Globus pallidus (tissue), 1 donor: ENCODE measurements at places on chromosomes 1 and 21.

DNA sequence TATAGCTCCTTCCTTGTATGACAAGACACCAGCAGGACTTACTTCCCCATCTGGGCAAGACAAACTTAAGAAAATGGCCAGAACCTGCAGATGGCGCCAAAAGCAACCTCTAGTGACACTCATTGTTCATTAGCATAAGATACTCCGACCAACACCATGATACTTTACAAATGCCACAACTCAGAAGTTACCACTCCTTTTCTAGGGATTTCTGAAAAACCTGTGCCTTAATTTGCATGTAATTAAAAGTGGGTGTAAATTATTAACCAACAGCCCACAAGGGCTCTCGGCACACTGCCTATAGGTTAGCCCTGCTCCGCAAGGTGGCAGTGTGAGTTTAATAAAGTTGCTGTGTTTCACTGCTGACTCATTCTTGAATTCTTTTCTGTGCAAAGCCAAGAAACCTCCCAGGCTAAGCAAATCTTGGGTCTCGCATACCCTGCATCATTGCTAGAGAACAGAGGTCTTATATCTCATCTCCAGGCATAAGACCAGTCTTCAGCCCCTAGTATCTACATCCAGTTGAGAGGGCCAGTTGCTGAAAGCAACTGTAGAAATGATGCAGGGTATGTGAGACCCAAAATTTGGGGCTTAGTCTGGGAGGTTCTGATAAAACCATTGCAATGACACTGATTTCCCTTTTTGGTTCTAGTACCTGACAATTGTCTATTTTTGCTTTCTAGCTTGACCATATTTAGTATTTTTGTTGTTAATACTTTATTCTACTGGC lies 86.4 kb downstream of the FAF1 start:
- peak; percentile 40 for DNase-seq

- peak; percentile 81 for DNase-seq
Measured at GRCh38 chr1:27659497-27660299, 12.3 kb downstream of the IFI6 start.

DNA sequence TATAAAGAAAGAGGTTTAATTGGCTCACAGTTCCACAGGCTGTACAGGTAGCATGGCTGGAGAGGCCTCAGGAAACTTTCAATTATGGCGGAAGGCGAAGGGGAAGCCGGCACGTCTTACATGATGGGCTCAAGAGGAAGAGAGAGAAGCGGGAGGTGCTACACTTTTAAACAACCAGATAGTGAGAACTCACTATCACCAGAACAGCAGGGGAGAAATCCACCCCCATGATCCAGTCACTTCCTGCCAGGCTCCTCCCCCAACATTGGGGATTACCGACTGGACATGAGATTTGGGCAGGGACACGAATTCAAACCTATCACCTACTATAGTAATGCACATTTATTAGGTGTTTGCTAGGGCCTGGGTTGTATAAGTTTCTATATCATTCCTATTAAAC lies 117.8 kb downstream of the ZMYM4 start:
- DNase-seq: no peak

DNA sequence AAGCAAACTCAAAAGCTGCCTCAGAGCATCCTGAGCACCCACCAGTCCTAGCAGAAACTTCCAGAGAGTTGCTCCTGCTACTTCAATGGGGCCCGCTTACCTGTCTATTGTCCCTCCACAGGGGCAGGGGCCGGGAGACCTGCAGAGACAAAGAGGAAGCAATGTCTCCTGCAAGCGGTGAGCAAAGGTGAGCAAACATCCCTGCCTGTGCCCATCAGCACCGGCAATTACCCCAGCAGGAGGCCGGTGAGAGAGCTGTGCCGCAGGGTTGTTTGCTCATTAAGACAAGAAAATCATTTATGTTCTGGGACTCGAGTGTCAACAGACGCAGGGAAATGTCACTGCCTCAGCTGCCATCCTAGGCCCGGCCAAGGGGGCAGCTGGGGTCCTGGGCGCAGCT lies 53.8 kb upstream of the TARDBP start:
- DNase-seq: no peak

- DNase-seq: no peak
Measured at GRCh38 chr1:35115459-35116383, 36.5 kb downstream of the ZMYM1 start.

DNA sequence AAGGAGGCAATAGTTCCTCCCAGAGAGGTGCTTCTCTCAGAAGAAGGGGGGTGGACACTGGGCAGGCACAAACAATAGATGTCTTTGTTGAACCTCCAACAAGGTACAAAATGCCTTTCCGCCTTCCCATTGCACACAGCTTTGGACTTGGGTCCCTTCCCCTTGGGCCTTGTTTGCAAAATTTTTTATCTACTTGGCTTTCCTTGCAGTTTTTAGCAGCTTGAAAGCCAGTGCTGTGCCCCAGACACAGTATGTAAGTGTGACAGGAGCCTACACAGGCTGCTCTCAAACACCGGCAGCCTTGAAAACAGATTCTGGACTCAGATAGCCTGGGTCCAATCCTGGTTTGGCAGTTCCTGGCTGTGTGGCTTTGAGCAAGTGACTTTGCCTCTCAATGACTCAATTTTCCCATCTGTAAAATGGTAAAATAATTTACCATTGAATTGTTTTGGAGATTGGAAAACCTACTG lies 43.0 kb downstream of the ELAPOR1 start:
- no peak for DNase-seq

GRCh38 chr1:27418326-27419185 lies 26.1 kb downstream of the GPR3 start:
- peak; percentile 90 for DNase-seq

GRCh38 chr1:116855191-116855619 lies 54.5 kb upstream of the PTGFRN start:
- DNase-seq: no peak

DNA sequence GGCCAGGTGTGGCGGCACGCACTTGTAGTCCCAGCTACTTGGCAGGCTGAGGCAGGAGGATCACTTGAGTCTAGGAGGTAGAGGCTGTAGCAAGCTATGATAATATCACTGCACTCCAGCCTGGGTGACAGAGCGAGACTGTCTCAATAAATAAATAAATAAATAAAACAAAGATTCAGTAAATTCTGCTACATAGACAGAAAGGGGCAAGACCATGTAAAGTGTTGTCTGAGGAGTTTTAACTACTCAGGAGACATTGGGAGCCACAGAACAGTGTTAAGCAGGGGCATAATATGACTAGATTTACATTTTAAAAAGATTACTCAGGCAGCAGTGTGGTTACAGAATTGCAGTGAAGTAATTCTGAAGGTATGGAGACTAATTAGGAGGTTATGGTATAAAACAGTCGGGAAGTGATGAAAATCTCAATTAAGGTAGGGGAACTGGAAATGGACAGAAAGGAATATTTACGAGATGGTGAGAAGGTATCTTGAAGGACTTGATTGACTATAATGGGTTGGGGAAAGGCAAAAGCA lies 94.7 kb downstream of the ATP1B1 start:
- DNase-seq: no peak

DNA sequence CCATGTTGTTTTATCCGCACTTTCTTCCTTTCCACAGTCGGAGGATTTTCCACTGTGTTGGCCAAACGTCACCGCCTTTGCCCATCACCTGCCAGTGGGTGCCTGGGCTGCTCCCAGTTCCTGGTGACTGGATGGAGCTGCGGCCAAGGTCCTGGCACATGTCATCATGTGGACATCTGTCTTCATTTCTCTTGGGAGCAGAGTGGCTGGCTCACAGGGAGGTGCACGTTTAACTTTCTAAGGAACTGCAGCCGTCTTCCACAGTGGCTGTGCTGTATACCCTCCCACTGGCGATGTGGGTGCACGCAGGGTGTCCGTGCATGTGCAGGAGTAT lies 19.5 kb upstream of the RNF223 start:
- DNase-seq: no peak

DNA sequence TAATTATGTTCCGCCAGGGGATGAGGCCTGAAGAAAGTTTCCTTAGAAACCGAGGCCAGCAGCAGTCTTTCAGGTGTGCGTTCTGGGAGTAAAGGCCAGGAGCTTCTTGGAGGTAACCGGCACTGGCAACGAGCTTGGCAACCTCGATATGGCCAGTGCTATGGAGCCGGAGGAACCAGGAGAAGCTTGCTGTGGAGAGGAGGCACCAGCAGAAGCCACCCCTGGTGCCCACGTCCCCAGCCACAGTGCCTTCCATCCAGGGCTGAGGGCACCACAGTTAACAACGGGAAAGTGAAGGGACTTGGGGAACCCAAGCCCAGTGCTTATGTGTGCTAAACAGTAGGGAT lies 41.5 kb upstream of the LIN9 start:
- DNase-seq: no peak

DNA sequence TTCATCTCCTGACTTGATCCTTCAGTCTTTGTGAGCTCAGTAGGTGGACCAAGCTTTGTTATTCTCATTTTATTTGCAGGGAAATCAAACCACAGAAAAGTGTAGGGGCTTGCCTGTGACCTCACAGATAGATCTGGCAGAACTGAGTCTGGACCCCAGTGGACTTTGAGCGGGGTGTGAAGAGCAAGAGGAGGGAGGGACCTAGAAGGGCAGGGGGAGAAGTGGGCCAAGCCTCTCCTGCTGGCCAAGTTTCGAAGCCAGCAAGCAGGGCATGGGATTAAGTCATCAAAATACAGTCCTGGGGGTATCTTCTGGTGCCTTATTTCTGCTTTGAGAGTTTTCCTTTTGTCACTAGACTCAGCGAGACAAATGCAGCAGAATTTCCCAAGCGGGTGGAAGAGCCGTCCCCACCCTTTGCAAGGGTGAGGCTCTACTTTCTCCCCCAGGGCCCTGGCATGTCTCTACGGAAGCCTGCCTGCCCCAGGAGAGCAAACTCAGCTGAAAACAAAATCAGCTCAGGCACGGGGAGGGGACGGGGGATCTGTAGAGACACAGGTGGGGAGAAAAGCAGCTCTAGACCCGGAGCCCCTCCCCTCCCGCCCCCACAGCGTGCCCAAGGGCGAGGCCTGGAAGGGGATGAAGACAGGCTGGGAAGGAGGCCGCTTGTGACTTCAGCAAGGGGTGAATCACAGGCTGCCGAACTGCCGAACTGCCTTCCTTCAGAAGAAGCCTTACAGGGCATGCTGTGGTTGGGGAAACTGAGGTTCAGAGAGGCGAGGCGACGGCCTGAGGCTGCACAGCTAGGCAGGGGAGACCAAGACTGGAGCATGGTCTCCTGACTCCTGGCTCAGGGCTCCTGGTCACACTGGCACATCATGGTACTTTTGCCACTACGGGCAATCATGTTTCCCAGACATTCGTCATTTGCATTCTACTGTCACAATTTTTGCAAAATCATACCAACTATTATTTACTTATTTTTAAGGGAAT lies 19.2 kb downstream of the PKP1 start:
- DNase-seq: no peak

GRCh38 chr1:169300854-169301253 lies 66.7 kb downstream of the NME7 start:
- no peak for DNase-seq

- no peak for DNase-seq
Measured at GRCh38 chr1:174040387-174040786, 18.2 kb upstream of the RC3H1 start.

DNA sequence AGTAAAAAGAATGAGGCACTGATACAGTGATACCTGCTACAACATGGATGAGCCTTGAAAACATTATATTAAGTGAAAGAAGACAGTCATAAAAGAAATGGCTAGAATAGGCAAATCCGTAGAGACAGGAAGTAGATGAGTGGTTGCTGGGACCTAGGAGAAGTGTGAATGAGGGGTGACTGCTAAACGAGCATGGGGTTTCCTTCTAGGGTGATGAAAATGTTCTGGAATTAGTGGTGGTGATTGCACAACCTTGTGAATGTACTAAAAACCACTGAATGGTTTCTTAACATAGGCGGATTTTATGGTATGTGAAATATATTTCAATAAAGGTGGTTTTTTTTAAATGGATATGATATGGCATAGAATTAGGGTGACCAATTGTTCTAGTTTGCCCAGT lies 12.6 kb upstream of the SERINC2 start:
- no peak for DNase-seq

- peak; percentile 78 for DNase-seq
Measured at GRCh38 chr1:33060579-33061083, 20.3 kb upstream of the AZIN2 start.

- no peak for DNase-seq
Measured at GRCh38 chr1:200150721-200151120, 123.2 kb downstream of the NR5A2 start.

DNA sequence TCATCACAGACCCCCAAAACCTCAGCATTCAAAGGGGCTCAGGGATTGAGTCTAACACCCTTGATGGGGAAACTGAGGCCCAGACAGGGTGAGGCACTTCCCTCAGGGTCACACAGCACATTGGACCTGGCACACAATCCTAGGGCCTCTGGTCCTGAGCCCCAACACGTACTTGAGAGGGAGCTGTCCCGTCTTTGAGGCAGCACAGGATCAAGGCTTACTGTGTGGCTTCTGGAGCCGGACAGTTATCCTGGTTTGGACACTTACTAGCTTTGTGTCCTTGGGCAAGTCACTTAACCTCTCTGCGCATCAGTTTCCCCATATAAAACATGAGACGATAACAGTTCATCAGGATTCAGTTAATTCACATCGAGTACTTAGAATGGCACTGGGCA lies 26.5 kb downstream of the RUNX3 start:
- no peak for DNase-seq

- DNase-seq: no peak
Measured at GRCh38 chr1:159869607-159870006, 7.2 kb upstream of the VSIG8 start.

DNA sequence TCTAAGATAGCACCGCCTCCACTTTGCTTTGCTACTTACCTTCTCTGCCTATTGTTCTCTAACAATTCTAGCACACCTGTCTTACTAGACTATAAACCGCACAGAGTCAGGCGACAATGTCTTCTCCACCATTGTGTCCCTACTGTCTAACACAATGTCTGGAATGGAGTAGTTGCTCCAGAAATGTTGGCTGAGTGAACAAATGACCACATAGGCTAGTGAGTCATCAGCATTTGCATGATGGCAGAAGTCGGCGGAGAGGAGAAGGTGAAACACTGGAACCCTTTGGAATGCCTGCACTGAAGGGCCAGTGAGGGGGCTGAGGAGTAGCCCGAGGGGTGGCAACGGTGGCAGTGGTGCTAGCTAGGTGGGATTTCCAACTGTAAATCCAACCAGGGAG lies 14.0 kb upstream of the PABPC4 start:
- no peak for DNase-seq

DNA sequence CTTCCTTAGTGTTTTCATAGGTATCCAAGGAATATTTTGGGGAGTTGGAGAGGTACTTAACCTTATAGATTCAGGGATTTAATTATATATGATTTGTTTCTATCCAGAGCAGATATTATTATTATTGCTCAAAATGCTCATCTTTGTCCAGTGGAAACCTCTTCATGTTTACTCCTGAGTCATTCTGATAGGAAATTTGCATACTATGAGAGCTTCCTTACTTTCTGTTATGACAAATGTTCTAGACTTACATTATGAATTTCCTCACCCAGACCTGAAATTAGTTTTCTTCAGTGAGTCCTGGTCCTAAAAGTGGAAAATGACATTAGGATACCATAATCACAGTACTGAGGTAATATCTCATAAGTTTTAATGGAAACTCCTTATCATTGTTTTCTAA lies 57.5 kb upstream of the PLPPR5 start:
- DNase-seq: no peak
